ENCODE measurements at places on chromosomes 3 and 15. TPM values are rescaled to one million over a fixed set of nuclear protein-coding genes. Genes with fewer than 3 reads are reported as not detected.

The THAP10 gene
- 2.1 TPM for total RNA-seq

The TUBGCP4 gene
- total RNA-seq = 6.9 TPM

DNA sequence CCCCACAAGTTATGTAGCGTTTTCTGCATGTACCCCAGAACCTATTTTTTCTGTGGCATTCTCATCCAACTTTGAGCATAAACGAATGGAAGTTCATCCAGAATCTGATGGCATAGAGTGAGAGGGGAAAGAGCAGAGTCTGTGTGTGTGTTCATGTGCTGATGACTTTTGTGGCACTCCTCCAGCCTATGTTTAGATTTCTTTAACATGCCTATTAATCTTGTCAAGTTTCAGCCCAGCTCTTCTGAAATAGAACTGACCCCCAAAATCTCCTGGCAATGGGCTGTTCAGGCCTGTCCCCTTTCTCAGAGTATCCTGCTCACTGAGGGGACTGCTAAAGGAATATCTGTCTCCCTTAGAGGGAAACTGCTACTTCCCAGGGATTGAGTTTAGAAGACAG lies 56.4 kb upstream of the NEO1 start:
- no peaks in the 10 kb centered on the region for H3K4me1 ChIP-seq
- H3K27me3 ChIP-seq = no peaks in the 10 kb centered on the region
- no peak overlapping the region for H3K27ac ChIP-seq
- no peaks in the 10 kb centered on the region for H3K36me3 ChIP-seq

DNA sequence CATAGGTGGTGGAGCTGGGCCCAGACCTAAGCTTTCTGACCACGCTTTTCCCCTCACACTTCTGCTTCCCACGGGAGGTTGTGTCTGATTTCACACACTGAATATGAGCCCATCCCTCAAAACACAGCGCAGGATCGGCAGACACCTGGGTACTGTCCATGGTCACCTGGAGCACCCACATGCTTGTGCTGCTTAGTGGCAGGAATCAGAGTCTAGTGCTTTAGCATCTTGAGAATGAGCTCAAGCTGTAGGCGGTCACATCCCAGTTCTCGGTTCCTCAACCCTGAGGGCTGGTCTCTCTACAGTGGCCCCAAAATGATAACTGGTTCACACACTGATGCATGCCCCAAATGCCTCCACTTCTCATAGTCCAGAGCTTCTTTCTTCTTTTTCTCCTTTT lies 111.0 kb downstream of the SEMA5B start:
- no peaks in the 10 kb centered on the region for H3K4me1 ChIP-seq
- no peak overlapping the region for H3K4me3 ChIP-seq
- no peaks in the 10 kb centered on the region for H3K36me3 ChIP-seq
- no peaks in the 10 kb centered on the region for H3K27me3 ChIP-seq
- H3K27ac ChIP-seq = no peak overlapping the region

DNA sequence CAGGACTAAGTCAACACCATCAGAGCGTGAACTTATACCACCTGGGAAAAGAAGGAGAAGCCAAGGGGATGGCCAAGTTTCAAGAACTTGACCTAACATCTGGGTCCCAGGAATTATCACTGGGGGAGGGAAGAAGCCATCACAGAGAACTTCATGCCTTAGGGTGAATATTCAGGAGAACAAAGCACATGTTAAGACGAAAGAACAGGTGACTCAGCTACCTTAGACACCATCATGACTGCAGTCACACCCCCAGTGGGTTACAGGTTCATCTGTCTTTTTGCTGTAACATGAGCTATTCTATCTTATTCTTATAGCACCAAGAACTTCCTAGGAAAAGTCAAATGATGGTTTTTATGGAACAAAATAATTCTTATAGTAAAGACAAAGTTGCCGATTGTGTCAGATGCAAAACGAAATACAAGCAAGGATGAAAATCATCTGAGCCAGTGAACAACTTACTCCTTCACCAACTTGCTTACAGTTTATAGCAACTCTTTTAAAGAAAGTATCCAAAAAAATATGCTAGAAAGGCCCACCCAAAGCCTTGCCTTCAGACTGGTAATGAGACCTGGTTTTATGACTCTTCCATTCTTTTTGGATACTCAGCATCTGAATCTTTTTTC lies 72.0 kb downstream of the TPRA1 start:
- no peaks in the 10 kb centered on the region for H3K4me1 ChIP-seq
- no peaks in the 10 kb centered on the region for H3K27me3 ChIP-seq
- H3K4me3 ChIP-seq = no peak overlapping the region
- H3K27ac ChIP-seq = no peak overlapping the region
- no peaks in the 10 kb centered on the region for H3K36me3 ChIP-seq

DNA sequence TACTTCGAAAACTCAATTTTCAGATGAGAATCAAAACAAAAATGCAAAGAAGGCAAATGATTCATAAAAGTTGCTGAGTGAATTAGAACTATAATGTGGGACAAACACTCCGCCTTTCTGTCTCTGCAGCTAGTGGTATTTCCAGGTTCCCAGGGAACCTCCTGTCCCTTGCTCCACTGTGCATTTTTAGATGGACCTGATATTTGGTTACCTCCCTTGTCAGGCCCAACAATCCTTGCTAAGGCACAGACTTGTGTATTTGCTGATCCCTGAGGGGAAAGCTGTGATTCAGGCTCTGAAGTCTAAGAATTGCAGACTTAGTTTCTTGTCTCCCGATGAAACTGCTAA lies 162.7 kb downstream of the LPP start:
- H3K36me3 ChIP-seq = no peaks in the 10 kb centered on the region
- H3K4me1 ChIP-seq = no peaks in the 10 kb centered on the region
- DNase-seq = no peak
- H3K4me3 ChIP-seq = no peak overlapping the region
- no peak overlapping the region for H3K27ac ChIP-seq
- H3K27me3 ChIP-seq = no peaks in the 10 kb centered on the region

DNA sequence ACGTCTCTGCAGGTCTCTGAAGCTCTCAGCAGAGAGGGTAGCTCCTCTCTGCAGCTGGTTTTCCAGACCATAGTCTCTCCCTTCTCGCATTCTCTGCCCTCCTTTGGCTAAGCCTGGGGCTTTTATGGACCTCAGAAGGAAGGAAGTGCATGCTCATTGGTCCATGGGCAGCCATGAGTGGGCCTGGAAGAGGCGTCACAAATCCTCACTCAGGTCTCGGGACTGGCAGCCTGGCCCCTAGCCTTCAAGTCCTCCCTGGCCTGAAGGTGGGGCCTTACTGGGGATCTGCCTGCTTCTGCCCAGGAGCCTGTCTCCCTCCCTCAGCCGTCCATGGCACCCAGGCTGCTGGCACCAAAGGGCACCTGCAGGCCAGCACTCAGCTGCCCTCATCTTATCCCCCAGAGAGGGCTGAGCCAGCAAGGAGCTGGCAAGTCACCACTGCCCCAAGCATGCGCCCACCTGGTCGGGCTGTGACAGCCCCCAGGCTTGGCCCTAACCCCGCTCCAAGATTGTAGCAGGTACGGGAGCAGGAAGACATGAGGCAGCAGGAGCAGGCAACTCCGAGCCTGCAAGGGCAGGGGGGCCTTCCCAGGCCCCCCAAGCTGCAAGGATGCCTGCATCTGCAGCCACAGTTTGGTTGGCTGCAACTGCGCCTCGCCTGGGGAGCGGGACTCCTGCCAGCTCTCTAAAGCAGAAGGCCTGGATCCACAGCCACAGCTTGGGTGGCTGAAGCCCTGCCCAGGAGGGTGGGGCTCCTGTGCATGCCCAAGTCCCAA lies 37.4 kb downstream of the GHSR start:
- no peak overlapping the region for H3K27ac ChIP-seq
- no peaks in the 10 kb centered on the region for H3K36me3 ChIP-seq
- no peak for DNase-seq
- no peaks in the 10 kb centered on the region for H3K4me1 ChIP-seq
- H3K4me3 ChIP-seq = no peak overlapping the region
- H3K27me3 ChIP-seq = no peaks in the 10 kb centered on the region

GRCh38 chr15:58286523-58286922 lies 145.3 kb upstream of the LIPC start:
- H3K4me1 ChIP-seq = no peaks in the 10 kb centered on the region
- H3K27me3 ChIP-seq = no peaks in the 10 kb centered on the region
- no peak overlapping the region for H3K27ac ChIP-seq

- no peak overlapping the region for H3K27ac ChIP-seq
- H3K4me1 ChIP-seq = peaks cover 5% of the 10 kb centered on the region
- no peaks in the 10 kb centered on the region for H3K36me3 ChIP-seq
- no peaks in the 10 kb centered on the region for H3K27me3 ChIP-seq
These were observed 1.8 kb upstream of the AP2M1 start for GRCh38 chr3:184172681-184173373.

DNA sequence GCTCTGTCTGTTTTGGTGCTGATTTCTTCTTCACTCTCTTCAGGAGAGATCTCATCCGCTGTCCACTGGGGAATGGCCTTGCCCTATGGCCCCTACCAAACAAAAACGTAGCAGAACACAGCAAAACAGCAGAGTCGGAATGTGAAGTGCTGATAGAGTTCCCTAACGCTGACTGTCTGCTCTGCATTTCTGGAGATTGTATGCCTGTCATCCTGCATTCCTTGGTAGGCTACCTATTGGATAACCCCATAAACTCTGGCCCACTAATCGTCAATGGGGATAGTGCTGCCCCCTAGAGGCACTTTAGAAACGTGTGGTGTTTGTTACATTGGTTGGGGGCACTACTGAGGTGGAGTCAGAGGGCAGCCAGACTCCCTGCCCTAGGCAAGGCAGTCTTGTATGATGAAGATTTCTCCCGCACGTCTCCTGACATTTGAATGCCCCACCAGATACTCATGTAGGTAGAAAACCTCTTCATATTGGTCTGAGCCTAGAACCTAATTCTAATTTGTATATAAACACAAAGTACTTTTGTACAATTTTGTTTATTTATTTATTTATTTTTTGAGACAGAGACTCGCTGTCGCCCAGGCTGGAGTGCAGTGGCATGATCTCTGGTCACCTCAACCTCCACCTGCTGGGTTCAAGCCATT lies 15.6 kb upstream of the MAGEF1 start:
- H3K4me3 ChIP-seq = no peak overlapping the region
- H3K27me3 ChIP-seq = no peaks in the 10 kb centered on the region
- H3K27ac ChIP-seq = peak overlapping the region; percentile 40
- peak; percentile 82 for DNase-seq
- no peaks in the 10 kb centered on the region for H3K36me3 ChIP-seq

DNA sequence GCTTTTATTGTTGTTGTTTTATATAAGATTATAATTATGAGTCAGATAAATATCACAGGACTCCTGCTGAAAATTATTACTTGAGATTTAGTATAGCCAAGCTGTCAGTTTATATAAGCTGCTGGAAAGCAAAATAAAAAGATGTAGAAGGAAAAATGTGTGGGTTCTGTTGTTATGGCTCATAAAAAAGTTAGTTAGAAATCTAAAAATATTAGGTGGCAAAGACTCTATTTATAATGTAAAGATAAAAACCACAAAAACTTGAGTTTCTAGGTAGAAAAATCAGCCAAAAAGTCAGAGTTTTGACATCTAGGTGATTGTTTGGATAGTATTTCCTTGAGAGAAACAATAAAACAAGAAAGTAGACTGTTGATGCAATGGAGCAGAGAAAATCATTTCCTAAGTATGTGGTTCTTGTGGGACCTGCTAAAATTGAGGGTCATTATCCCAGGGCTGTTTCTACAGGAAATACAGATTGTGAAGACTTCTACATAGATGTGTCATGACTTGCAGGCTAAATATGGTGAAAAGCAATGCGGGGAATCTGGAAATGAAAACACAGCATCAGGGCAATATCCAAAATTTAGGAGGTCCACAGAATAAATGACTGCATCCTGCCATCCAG lies 1109.6 kb upstream of the CADM2 start:
- no peaks in the 10 kb centered on the region for H3K36me3 ChIP-seq
- H3K27ac ChIP-seq = no peak overlapping the region
- H3K4me3 ChIP-seq = no peak overlapping the region
- no peaks in the 10 kb centered on the region for H3K27me3 ChIP-seq
- no peak for DNase-seq

DNA sequence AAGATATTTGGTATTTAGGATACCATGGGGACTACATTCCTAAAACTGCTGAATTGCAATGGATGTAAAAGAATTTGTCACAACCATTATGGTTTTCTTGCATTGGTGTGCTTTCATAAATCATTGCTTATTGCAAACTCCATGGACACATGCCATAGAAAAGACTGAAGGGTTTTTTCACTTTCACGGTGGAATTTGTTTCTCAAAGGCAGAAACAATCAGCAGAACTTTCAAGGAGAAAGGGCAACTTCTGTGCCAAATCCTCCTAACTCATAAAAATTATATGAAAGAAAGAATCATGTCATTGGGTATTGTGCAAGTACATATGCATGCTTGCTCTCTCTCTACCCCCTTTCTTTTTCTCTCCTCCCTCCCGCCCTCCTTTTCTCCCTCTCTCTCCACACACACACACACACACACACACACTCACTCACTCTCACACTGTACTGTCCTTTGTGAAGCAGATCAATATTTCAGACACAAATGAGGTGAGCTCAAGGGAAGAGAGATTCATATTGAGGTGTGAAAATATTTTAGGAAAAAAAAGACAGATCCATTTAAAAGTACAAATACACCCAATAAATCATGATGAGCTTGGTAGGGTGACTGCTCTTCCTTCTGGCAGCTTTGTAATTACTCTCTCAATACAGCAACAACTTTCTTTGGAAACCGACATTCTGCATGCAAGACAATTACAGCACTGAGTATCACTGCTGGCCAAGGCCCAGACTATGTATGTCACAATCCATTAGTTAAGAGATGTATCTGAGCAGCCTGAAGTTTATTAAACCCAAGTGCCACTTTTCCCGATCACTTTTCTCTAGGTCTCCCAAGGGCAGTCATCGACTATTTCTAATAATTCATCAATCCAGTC lies 492.6 kb downstream of the TUSC7 start:
- no peak for DNase-seq
- no peak overlapping the region for H3K27ac ChIP-seq
- H3K27me3 ChIP-seq = no peaks in the 10 kb centered on the region
- H3K4me1 ChIP-seq = no peaks in the 10 kb centered on the region

DNA sequence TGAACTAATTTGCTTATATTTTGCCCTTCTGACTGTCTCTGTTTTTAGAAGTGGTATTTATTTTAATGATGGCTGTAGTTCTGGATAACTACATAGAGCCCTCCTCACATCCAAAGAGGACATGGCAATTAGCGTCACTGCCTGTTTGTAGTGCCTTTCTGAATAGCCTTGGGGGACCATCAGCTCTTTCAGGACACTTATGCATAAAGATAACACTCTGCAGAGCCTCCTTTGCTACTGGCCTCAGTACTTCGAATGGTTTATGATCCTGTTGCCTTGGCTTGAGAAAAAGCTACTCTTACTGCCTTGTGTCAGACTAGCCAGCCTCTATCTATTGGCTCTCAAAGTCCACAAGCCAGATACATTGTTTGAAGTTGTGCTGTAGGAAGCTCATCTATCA lies 105.4 kb upstream of the SPRED1 start:
- no peak for DNase-seq
- no peak overlapping the region for H3K4me3 ChIP-seq
- no peaks in the 10 kb centered on the region for H3K4me1 ChIP-seq
- H3K27ac ChIP-seq = no peak overlapping the region

Data from uterus (tissue), 4 donors.